ENCODE measurements at places on chromosomes 2 and 18.

- DNase-seq, result no peak
Measured at GRCh38 chr18:39960550-39960949, 1994.5 kb upstream of the PIK3C3 start.

DNA sequence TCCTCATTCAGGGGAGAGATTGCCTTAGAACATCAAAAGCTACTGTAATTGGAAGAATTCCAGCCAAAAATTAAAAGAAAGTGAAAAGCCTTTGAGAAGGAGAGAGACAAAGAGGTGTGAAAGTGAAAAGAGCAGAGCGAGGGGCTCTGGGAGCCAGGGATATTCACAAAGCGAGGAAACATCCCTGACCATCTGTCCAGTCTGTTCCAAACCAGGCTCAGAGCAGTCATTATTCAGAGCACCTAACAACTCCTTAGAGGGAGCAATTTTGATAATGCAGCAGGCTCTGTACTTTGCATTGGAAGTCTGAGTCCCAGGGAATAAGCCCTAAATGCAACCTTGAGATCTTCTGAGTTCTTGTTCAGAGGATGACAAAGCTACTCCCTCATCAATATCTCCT is 119.1 kb upstream of the LYPD1 start:
- no peak for DNase-seq

DNA sequence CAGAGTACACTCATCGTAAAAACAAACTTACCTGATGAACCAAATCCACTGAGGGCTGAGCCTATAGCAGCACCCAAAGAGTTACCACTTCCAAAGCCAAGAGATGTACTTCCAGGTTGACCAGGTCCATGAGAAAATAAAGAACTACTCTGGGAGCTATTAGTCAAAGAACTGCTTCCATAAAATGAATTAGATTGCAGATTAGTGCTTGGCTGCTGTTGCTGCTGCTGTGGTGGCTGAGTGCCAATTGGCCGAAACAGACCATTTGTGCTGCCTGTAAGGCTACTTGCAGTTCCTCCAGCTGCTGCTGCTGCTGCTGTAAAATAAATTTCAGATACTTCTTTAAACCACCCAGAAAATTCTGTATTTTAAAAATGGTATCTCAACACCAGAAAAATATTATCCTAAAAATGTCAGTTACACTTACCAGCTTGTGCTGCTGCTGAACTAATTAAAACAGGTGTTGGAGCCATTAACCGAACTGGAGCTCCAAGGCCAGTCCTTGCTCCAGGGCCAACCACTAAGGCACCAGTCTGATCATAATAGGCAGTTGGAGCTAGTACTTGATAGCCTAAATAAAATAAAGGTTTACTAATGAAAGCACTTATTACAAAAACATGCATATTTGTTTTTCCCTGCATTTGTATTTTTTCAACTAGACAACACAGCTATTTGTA is 58.1 kb upstream of the SDC1 start:
- no peak for DNase-seq

- DNase-seq, result no peak
Measured at GRCh38 chr2:44744961-44745892, 196.3 kb upstream of the SIX3 start.

DNA sequence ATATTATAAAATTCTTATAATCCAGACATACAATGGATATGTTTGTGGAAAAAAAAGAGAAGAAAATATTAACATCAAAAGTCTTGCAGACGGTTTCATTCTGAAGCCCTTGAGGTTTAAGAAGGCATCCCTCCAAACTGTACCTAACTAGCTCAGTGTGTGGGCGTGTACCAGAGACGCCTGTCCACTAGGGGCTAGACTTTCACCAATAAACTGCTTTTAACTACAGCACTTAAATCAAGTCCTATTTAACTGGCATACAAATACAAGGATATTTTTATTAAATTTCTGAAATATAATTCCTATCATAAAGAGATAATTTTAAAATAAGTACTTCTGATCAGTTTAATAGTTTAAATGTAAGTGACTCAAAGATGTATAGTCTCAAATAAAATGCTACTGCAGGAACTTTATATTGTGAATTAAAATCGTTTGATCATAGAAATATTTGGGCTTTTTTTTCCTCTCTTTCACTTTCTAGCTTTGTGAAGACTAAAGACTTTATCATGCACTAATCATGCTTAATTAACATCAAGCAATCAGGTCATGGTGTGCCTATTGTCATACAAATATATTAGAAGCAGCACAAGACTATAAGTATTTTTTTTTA is 437.7 kb downstream of the SATB2 start:
- peak; percentile 5 for DNase-seq

GRCh38 chr2:47211497-47212011 is 56.4 kb upstream of the STPG4 start:
- DNase-seq, result no peak

- DNase-seq, result no peak
Measured at GRCh38 chr2:224865016-224865415, 148.9 kb upstream of the CCDC195 start.
